Thoracic aorta (tissue), 2 donors: ENCODE measurements at places on chromosomes 12 and 14. TPM values are rescaled to one million over a fixed set of nuclear protein-coding genes. Genes with fewer than 3 reads are reported as not detected.

DNA sequence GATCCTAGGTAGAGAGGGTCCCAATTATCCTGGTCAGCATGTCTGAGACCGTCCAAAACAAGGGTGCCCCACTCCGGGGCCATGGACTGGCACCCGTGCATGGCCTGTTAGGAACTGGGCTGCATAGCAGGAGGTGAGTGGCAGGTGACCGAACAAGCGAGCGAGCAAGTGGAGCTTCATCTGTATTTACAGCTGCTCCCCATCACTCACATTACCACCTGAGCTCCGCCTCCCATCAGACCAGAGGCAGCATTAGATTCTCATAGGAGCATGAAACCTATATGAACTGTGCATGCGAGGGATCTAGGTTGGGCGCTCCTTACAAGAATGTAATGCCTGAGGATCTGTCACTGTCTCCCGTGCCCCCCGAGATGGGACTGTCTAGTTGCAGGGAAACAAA, 44.4 kb upstream of the TMCC3 start:
- no peak overlapping the region for H3K4me3 ChIP-seq
- no peaks in the 10 kb centered on the region for H3K36me3 ChIP-seq
- H3K4me1 ChIP-seq = peaks cover 32% of the 10 kb centered on the region
- DNase-seq = no peak
- H3K27ac ChIP-seq = no peak overlapping the region
- no peaks in the 10 kb centered on the region for H3K27me3 ChIP-seq

- no peaks in the 10 kb centered on the region for H3K27me3 ChIP-seq
- no peak overlapping the region for H3K27ac ChIP-seq
- DNase-seq = no peak
- no peaks in the 10 kb centered on the region for H3K36me3 ChIP-seq
- no peak overlapping the region for H3K4me3 ChIP-seq
Measured at GRCh38 chr12:104718304-104718929, 239.7 kb downstream of the SLC41A2 start.

- no peaks in the 10 kb centered on the region for H3K36me3 ChIP-seq
- H3K27me3 ChIP-seq = no peaks in the 10 kb centered on the region
- H3K4me1 ChIP-seq = no peaks in the 10 kb centered on the region
- H3K27ac ChIP-seq = no peak overlapping the region
- DNase-seq = no peak
Measured at GRCh38 chr14:85221832-85222231, 308.1 kb upstream of the FLRT2 start.

Gene OR6C2
- total RNA-seq = not detected

GRCh38 chr12:122022393-122023338, 982 bp downstream of the BCL7A start:
- DNase-seq = no peak
- no peaks in the 10 kb centered on the region for H3K27me3 ChIP-seq
- H3K4me1 ChIP-seq = peaks cover 20% of the 10 kb centered on the region
- no peaks in the 10 kb centered on the region for H3K36me3 ChIP-seq
- peak overlapping the region; percentile 96 for H3K4me3 ChIP-seq
- peak overlapping the region; percentile 93 for H3K27ac ChIP-seq
